ENCODE measurements at places on chromosomes 12 and 14.

- DNase-seq = no peak
These were observed 13.7 kb downstream of the TCTN1 start for GRCh38 chr12:110627500-110628195.

GRCh38 chr12:4121506-4122020 lies 152.0 kb upstream of the CCND2 start:
- DNase-seq = no peak

DNA sequence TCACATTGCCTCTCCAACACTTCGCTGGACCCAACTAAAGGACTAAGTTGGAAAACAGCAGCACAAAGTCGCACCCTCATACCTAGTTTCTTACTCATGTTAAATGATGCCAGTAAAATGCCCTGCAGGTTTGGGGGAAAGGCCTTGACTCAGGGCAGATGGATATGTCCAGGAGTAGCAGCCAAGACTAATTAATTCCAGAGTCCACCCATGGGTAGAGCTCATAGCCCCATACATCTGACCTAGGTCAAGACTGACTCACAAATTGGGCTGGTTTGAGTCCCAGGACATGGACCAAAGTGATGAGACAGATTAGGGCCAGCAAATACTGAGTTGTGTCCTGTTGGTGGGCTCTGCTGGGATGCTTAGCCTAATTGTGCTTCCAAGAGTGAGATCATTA lies 224.0 kb upstream of the BTG1 start:
- DNase-seq = peak; percentile 55

- no peak for DNase-seq
These were observed 99.3 kb downstream of the SINHCAF start for GRCh38 chr12:31226639-31227038.

DNA sequence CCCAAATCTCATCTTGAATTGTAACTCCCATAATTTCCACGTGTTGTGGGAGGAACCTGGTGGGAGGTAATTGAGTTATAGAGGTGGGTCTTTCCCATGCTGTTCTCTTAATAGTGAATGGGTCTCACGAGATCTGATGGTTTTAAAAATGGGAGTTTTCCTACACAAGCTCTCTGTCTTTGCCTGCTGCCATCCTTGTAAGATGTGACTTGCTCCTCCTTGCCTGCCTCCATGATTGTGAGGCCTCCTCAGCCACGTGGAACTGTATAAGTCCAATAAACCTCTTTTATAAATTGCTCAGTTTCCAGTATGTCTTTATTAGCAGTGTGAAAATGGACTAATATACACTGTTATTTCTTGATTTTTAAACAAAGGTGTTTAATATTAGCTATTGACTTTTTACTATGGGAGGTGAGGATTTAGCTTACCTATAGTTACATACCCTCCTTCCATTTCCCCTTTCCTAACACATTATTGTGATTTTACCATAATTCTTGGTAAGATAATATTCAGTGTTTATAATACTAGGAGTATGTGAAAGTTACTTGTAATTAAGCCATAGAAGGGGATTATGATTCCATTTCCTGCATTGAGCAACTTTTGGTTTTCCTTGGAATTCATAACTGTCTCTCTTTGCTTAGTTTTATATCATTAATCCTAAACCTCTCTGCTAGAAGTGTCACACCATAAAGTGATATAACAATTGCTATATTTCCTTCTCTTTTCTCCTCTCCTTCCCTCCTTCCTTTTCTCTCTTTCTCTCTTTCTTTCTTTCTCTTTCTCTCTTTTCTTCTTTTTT lies 151.0 kb upstream of the KRAS start:
- no peak for DNase-seq

DNA sequence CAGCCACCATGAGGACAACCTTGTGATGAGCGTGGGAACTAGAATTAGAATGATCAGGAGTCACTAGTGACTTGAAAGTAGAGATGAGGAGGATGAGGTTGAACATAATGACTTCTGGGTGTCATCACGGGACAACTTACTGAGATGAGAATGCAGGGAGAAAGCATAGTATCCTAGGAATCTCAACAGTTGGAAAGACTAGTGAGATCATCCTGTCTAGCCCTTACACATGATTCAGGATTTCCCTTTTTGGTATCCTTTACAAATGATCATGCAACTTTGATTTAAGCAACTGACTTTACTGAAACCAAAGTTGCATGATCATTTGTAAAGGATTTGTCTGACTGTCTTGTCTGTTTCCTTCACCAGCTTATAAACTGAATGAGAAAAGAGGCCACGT lies 51.8 kb upstream of the HIF1A start:
- no peak for DNase-seq

- no peak for DNase-seq
These were observed 13.6 kb downstream of the SERPINA1 start for GRCh38 chr14:94374749-94375260.

- DNase-seq = no peak
These were observed 375.1 kb downstream of the GRIN2B start for GRCh38 chr12:13606290-13606689.

GRCh38 chr12:19547271-19547671 lies 108.0 kb downstream of the AEBP2 start:
- no peak for DNase-seq

DNA sequence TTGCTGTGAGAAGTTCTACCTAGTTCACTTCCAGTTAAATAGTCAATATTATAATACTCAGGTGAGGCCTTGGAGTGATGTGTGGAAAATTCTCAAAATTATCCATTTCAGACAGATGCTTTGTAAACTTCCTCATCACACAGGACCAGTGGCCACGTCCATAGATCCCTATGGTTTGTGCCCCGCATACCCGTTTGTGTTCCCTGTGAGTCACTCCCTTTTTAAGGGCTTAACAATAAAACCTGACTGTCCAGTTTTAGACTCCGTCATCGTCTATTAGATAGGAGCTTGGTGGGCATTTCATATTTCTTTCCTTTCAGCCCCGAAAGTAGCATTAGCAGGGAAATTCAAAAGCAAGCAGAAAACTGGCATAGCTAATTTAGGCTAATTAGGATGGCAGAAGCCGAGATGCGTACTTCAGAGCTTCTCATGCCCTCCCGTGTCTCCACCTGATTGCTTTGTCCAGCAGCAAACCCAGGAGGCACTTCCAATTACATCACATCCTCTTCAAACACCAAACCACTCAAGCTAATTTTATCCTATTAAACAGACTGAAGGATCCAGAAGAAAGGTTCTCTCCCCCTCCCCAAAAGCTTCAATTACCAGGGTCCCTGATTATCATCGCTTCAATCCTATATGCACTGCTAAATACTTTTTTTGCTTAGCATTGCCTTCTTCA lies 186.6 kb upstream of the OTX2 start:
- no peak for DNase-seq

- DNase-seq = no peak
These were observed 8.5 kb upstream of the MYL6B start for GRCh38 chr12:56143870-56144269.

DNA sequence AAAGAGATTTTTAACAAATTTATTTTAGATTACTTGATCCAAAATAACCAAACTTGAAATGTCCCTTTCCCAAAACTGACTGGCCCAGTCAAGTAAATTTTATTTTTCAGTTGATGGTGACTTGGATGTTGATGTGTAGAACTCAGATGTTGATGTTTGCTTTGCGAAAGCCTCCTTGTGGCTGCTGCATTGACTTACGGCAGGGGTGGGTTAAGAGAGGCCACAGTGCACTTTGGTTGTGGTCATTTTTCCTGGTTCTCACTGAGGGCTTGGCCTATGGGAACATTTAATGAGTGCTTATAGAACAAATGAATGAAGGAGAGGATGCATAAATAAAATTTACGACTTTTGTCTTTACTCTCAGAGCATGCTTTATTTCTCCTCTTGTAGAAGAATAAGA lies 52.6 kb downstream of the SLCO1B3 start:
- no peak for DNase-seq

DNA sequence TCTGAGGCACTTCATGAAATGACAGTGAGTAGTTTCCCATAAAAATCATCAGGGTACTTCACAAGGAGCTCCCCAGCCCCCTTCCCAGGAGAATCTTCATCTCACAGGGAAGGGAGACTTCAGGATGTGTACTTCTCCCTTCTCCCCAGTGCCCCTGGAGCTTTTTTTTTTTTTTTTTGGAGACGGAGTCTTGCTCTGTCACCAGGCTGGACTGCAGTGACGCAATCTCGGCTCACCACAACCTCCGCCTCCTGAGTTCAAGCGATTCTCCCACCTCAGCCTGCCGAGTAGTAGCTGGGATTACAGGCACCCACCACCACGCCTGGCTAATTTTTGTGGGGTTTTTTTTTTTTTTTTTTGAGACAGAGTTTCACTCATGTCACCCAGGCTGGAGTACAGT lies 10.4 kb downstream of the ITPK1 start:
- DNase-seq = peak; percentile 39

Data from AG09309 (cell line).